Suppressor macrophage treated with lipopolysaccharide for 4 hours (primary cell): ENCODE measurements at places on chromosomes 11 and 22.

DNA sequence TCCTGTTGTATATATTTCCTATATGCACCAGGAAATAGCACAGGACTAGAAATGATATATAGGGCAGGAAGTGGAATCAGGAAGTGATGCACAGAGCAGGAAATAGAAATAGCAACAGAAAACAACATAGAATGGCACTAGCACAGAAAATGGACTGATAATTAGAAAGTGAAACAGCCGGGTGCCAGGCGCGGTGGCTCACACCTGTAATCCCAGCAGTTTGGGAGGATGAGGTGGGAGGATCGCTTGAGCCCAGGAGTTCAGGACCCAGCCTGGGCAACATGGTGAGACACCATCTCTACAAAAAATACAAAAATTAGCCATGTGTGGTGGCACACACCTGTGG is 10.0 kb upstream of the RELT start:
- DNase-seq: no peak

GRCh38 chr22:44337678-44338004 is 24.9 kb upstream of the SHISAL1 start:
- no peak for DNase-seq

DNA sequence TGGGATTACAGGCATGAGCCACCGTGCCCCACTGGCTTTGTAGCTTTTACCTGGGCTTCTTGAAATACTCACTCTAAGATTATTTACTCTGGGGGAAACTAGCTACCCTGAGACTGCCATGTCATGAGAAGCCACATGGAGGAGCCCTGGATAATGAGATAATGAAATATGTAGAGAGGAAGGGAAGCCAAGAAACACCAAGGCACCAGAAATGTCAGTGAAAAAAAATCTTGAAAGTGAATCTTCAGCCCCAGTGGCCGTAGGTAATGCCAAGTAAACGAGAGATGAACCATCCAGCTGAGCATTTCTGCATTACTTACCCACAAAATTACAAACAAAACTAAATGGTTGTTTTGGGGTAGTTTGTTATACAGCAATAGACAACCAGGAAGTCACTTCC is 125.6 kb downstream of the APIP start:
- no peak for DNase-seq

- DNase-seq: no peak
Measured at GRCh38 chr11:13268791-13269190, 8.8 kb upstream of the BMAL1 start.

DNA sequence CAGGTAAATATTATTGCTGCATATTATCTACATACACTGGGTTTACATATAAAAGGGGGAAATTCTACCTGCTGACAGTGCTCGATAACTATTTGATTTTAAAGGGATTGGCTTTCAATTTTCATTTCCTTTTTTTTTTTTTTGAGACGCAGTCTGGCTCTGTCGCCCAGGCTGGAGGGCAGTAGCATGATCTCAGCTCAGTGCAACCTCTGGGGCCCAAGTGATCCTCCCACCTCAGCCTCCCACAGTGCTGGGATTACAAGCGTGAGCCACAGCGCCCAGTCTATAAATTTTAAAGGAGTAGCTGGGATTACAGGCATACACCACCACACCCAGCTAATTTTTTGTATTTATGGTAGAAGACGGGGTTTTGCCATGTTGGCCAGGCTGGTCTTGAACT is 3.2 kb upstream of the PCF11 start:
- DNase-seq: peak; percentile 48

DNA sequence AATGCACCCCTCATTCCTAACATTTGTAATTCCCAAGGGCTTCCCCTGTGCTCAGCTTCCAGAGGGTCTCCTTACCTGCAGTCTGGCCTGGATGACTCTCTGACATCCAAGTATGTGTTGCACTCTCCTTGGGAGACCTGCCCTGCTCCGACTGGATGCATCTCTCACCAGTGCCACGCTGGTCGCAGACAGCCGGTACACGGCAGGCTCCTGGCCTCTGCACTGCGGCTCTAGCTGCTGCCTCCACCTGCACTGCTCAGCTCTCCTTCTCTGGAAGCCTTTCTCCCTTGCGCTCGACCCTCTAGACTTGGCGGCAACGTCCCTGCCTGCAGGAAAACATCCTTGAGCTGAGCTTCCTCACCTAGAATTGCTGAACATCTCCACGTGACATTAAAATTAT is 685.9 kb downstream of the BRD1 start:
- no peak for DNase-seq

GRCh38 chr11:68460741-68461574 is at the start of gene PPP6R3:
Gene PPP6R3, plus strand, starts transcription at chr11:68460752. Its CDS starts 76,913 bp downstream, at chr11:68537665.
- DNase-seq: peak; percentile 13

- DNase-seq: no peak
Measured at GRCh38 chr22:49869086-49869830, 15.6 kb downstream of the ZBED4 start.

GRCh38 chr11:64321533-64321932 is 3.6 kb downstream of the PRDX5 start:
- DNase-seq: no peak

DNA sequence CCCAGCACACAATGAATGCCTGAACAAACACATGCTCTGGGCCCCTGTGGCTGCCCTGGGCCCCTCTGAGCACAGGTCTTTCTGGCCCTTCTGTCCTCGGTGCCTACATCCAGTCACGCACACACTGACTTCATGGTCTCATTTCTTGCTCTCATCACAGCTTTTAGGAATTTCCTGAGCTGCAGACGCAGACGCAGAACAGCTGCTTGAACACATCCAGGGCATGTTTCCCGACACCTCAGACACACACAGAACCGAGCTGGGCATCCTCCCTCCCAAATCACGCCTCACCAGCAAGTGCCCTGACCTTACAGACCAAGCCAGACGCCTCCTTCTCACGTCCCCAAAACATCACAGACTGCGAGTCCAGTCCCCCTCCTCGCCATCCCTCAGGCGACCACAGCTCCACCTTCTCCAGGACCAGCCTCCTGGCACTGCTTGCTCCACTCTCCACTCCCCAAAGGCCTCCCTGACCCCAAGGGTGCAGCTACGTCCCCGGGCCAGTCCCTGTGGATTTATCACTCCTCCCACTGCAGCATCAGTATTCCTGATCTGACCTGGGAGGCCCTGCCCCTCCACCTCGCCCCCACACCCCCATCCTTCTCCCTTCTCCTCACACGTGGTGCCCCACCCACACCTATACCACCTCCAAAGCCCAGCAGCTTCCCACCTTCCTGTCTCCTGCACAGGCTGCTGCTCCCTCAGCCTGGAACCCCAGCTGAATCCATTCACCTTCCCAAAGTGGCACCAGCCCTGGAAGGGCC is 12.9 kb downstream of the SIRT3 start:
- DNase-seq: no peak

- DNase-seq: no peak
Measured at GRCh38 chr11:123247813-123248379, 52.8 kb upstream of the CLMP start.

DNA sequence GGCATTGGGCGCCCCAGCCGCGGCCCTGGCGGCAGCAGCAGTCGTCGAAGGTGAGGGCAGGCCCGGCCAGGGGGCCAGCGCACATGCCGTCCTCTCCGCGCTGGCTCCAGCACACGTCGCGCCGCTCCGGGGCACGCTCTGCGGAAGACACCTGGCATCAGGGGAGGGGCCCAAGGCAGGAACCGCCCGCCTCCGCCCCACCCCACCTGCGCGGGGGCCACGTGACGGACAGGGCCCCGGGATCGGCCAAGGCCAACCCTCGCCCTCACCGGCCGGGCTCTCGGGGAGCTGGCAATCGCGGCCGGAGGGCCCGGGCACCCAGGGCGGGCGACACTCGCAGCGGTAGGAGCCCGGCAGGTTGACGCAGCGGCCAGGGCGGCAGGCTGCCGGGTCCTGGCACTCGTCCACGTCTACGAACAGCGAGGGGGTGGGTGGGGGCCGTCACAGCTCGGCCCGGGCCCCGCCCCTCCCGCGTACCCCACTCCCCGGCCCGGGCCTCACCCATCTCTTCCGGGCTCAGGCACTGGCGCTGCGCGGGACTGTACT is 14.9 kb downstream of the SCYL1 start:
- DNase-seq: no peak

DNA sequence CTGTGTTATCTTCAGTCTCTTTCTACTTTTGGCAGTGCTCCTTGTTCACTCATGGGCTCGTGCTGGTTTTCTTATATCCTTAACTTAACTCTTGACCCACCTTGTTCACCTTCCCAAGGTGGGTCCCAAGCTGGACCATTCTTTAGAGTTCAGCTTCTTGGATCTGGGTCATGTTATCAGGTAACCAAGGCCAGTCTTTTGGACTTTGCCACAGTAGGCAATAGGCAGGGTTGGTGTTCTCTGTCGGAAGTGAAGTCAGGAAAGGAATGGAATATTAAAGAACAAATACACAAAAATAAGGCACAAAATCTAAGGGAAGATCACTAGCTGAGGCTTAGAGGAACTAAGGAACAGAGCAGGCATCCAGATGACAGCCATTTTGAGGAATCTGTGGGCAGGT is 202.7 kb downstream of the ARHGAP42 start:
- no peak for DNase-seq

DNA sequence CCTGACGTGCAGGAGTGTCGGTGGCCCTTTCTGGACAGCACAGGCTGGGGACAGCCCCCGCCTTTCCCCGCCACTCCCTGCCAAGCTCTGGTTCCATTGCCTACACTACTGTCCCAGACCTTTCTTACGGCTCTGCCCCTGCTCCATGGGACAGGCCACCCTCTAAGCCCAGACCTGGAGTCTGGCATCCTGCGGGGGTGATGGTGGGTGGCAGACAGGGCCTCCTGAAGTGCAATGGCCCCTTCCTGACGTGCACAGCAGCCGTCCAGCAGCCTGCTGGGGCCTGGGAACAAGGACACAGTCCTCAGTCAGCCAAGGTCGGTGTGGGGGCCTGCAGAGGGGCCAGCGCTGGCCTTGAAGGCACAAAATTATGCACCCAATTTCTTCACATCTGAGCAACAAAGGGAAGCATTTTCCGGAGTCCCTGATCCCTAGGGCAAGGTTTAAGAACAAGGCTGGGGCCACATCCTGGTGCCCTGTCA is 79.7 kb upstream of the KCNQ1OT1 start:
- DNase-seq: no peak

GRCh38 chr11:126870021-126870420 is 130.5 kb downstream of the KIRREL3 start:
- no peak for DNase-seq

GRCh38 chr11:7414973-7415817 is 70.1 kb upstream of the OLFML1 start:
- no peak for DNase-seq

- no peak for DNase-seq
Measured at GRCh38 chr11:9783986-9784385, 120.1 kb downstream of the SWAP70 start.

GRCh38 chr22:38479096-38479837 is 11.4 kb downstream of the KDELR3 start:
- DNase-seq: no peak

GRCh38 chr11:111387363-111387762 is 8.3 kb upstream of the POU2AF1 start:
- no peak for DNase-seq

DNA sequence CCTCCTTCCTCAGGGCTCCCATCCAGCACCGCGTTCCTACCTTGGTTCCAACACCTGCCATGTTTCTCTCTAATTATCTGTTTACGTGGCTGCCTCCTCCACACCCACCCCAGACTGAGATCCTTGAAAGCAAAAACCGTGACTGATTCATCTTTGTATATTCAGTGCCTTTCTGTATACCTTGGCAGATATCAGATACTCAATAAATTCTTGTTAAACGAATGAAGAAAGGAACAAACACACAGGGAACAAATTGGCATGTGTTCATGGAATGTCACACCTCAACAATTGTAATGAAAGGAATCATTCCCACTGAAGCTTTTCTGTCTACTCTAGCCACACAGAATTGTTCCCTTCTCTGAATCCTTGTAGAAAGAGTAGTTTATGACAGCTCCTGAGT is 20.4 kb upstream of the LRRC55 start:
- DNase-seq: no peak

GRCh38 chr11:128845334-128845780 is 21.7 kb downstream of the KCNJ1 start:
- no peak for DNase-seq

- peak; percentile 31 for DNase-seq
Measured at GRCh38 chr11:112797648-112798293, 163.4 kb upstream of the NCAM1 start.

GRCh38 chr11:22558664-22559063 is 67.0 kb downstream of the FANCF start:
- DNase-seq: no peak

DNA sequence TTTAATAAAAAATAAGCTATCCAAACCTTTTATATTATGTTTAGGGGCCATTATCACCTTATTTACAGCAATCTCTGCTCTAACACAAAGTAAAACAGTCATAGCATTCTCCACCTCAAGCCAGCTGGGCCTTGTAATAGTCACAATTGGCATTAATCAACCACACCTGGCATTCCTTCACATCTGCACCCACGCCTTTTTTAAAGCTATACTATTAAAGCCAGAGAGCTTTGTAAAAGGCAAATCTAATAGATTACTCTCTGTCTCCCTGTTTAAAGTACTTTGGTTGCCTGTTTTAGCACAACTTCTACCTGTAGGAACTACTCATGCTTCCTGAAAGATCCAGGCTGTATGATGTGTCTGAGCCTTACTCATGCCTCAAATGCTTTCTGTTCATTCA is 113.1 kb downstream of the CSNK2A3 start:
- DNase-seq: no peak

DNA sequence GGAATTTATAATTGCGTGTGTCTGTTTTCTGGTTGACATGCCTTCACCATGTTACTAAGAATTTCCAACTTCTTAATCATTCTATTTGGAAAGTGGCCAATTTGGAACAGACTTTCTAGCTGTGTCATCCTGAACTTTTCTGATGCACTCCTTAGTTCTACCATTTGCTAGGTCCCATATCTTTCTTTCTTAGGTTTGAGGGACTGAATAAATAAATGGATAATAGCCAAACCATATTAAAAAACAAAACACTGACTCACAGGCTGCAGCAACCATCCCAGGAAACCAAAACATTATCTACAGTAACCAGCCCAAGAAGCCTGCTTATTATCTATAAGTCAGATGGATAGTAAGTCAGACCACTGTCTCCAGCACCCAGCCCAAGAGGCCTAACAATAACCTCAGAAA is 57.5 kb upstream of the PLET1 start:
- DNase-seq: peak; percentile 10

DNA sequence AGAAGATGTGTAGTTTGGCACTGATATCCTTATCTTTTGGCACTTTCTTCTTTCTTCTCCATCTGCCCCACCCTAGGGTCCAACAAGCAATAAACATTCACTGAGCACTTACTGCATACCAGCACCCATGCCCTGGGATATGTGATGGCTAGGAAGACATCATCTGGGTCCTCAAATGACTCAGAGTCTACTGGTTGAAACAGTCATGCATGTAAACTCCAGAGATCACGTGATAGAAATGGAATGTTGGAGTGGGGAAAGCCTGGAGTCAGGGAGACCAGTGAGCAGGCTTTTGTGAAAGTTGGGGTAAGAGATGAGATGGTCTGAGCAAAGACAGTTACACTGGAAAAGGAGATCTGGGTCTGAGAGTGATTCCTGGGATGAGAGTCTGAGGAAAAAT is 724.9 kb upstream of the TENM4 start:
- no peak for DNase-seq

GRCh38 chr22:43616645-43617044 is 195.5 kb downstream of the EFCAB6 start:
- DNase-seq: no peak

- DNase-seq: peak; percentile 41
Measured at GRCh38 chr11:109864151-109864661, 229.0 kb upstream of the ZC3H12C start.
